Activated naive CD4-positive, alpha-beta T cell (primary cell): ENCODE measurements at places on chromosomes 5 and 9.

GRCh38 chr5:125612776-125613175 is 810.4 kb upstream of the GRAMD2B start:
- no peak for DNase-seq

DNA sequence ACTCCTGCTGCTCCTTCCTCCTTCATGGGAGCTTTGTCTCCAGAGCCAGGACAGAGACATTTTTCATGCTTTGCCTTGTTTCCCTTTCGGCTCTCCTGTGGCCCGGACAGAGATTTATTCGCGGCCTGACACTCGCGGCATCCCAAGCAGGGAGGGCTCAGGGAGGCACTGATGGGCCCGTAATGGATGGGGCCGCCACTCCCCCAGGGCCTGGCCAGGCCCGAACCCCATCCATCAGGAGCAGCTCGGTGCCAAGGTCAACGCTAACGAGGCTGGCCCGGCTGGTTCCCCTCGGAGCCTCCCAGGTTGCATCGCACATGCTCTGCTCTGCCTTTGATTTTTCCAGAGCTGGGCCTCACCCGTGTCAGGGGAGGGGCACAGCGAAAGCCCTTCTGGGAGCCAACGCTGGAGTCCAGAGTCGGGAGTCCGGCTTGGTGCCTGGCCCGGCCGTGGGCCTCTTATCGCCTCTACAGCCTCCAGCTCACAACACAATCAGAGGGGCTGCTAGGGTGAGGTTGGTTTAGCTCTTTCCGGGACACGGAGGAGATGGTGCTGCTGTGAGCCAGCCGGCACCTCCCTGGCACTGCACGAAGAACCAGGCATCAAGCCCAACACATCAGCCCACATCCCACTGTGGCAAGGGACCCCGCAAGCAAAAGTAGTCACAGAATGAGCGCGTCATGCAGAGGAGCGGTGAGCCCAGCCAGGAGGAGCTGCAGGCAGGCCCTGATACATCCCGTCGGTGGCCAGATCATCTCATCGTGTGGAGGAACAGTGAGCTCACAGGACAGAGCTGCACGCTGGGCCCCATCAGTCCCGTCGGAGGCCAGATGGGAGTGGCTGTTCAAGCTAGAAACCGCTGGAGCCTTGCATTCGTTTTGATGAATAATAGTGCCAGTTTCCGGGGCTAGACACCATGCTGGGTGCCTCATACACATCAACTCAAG is 72.2 kb upstream of the BARHL1 start:
- DNase-seq = no peak

- DNase-seq = no peak
These were observed 23.0 kb downstream of the LHX3 start for GRCh38 chr9:136181784-136182419.

GRCh38 chr5:118301696-118302095 is 686.7 kb downstream of the DTWD2 start:
- DNase-seq = no peak

- no peak for DNase-seq
These were observed 56.6 kb downstream of the WWC1 start for GRCh38 chr5:168348084-168348414.

DNA sequence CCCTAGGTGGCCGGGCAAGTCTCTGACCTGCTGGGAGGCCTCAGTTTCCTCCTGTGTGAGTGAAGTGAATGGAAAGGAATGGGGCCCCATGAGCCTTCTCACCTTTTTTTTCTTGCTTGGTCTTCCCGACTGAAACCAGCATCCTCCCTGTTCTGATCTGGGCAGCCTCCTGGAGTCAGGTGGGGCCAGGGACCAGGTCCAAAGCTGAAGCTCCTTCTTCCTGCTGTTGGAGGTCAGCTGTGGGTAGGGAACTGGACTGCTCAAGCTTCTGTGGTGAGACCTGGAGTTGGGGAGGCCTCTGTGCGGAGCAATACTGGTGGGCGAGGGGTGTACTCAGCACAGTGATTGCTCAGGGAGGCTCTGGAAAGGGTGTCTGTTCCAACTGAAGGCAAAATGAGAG is 99.7 kb downstream of the PCSK1 start:
- DNase-seq = no peak

DNA sequence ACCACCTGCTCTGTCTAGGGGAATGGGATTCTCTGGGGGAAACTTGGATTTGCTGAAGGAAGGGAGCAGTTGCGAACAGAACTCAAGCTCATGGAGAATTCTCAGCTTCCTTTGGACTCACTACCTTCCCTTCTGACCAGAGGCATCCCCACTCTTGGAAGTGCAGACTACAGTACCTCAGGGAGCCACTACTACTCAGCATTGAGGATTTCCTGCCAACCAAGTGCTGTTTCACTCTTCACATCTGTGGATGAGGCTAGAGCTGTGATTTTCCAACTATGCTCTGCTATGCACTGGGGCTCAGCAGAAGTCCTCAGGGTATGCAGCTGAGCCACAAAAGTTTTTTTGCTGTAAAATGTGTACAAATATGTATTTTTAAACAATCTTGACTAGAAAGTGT is 43.9 kb downstream of the MACROH2A1 start:
- no peak for DNase-seq

GRCh38 chr5:121239951-121240350 is 611.7 kb upstream of the FTMT start:
- no peak for DNase-seq

- no peak for DNase-seq
These were observed 63.1 kb downstream of the MTMR12 start for GRCh38 chr5:32249668-32250067.

GRCh38 chr9:28378231-28378630 is 805.0 kb upstream of the C9orf72 start:
- DNase-seq = no peak

GRCh38 chr5:96509721-96510350 is 76.8 kb upstream of the PCSK1 start:
- DNase-seq = no peak

- DNase-seq = no peak
These were observed 123.4 kb downstream of the OLFM1 start for GRCh38 chr9:135210676-135211523.

DNA sequence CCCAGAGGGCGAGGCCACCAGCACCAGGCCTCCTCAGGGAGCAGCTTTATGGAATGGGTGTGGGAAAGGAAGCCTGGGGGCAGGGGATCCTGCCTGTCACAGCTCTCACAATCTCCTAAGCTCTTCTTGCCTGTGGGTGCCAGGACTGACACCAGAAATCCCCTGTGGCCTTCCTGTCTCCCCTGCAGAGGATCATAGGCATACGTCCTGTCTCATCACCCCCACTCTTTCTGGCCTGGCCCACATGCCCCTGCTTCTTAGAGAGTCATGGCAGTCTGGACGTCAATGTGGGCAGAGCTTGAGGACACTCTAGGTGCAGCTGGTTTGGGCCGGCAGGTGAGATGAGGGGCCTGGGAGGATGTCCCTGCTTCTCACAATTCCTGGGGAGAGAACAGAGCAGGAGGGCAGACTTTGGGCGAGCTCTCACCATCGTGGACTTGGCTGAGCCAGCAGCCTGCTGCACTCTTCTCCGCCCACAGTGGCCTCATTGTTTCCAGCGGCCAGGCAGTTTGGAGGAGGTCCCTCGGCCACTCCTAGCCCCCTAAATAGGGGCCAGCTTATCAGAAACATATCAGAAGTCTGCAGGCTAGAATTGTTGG is 67.3 kb upstream of the ZFR start:
- DNase-seq = no peak

DNA sequence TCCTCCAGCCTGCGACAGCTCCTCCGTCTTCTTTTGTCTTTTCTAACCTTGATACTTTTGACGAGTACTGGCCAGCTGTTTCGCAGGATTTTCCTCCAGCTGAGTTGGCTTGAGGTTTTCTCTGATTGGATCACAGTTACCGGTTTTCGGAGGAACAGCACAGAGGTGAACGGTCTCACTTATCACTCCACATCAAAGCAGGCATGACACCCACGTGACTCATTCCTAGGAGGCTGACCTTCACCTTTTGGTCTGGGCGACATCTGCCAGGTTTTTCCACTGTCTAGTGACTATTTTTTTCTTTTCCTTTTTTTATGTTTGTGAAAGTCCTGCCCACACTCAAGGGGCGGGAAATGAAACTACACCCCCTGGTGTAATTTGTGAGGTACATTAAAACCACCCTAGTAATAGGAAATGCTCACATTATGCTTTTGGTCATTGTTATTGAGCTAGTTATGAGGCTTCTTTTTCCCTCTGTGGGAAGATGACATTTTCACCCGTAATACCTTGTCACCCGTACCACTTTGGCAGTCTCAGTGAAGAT is 319.2 kb downstream of the GADD45G start:
- DNase-seq = no peak

GRCh38 chr9:129910628-129911567 is 75.6 kb downstream of the USP20 start:
- no peak for DNase-seq

- DNase-seq = no peak
These were observed 38.3 kb upstream of the CNOT6 start for GRCh38 chr5:180455872-180456271.

- no peak for DNase-seq
These were observed 18.9 kb upstream of the PFDN1 start for GRCh38 chr5:140321796-140322195.

GRCh38 chr9:90814355-90814754 is 12.7 kb downstream of the SYK start:
- DNase-seq = no peak

DNA sequence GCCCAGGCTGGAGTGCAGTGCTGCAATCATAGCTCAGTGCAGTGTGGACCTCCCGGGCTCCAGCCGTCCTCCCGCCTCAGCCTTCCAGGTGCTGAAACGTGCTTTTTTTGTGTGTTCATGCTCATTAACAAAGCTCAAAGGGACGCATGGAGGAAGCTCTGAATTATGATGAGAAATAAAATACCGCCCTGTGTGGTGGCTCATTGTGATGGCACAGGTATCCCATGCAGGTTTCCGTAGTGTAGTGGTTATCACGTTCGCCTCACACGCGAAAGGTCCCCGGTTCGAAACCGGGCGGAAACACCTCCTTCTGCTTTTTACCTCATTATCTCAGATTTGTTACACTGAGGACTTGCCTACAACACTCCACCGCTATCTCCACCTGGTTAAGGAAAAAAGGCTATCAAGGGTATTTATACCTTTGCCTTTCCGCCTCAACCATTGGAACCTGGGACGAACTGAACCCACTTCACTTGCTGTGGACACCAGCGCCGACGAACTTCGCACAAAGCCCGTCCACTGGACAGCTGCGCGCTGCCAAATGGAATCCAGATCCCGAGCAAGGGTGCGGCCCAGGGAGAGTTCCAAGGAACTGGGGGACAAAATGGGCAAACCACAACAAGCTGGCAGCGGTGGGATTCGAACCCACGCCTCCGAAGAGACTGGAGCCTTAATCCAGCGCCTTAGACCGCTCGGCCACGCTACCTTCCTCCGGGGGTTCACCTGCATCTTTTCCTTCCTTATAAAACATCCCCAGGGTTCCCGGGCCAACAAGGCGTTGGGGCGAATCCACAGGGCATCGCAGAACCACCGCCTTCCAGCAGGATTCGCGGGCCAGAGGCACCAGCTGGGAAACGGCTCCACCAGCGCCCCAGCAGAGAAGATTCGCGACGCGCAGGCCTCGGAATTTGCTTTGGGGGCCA is 26.3 kb downstream of the OR2V2 start:
- no peak for DNase-seq

GRCh38 chr9:17906176-17906840 is 327.4 kb downstream of the SH3GL2 start:
- no peak for DNase-seq

GRCh38 chr9:3906437-3907213 is 380.8 kb upstream of the RFX3 start:
- no peak for DNase-seq

GRCh38 chr5:159324986-159325385 is 5.3 kb downstream of the IL12B start:
- DNase-seq = no peak

- no peak for DNase-seq
These were observed 31.2 kb downstream of the GPR21 start for GRCh38 chr9:123064716-123065115.

DNA sequence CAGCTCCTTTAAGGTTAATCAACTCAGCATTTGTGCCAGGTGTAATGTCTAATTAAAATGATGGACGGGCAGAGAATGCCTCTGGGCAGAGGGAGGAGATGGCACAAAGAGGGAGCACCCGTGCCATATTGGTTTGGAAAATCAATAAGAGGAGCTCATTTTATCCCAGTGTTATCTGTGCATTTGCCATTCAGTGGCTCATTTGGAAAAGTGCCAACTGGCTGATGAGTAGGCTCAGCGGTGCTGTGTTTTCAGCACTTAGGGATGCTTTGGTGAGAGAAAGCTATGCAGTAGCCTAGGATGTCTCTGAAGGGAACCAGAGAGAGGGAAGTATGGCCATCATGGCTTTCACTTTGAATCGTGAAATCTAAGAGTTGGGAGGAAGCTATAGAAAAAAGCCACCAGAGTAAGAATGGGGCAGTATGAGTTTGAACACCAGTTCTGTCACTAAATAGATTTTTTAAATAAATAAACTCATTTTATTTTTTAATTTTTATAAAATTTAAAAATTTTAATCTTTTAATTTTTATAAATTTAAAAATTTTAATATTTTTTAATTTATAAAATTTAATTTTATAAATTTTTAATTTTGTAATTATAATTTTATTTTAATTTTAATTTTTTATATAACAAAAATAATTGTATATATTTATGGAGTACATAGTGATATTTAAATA is 472.8 kb downstream of the BRINP1 start:
- no peak for DNase-seq

DNA sequence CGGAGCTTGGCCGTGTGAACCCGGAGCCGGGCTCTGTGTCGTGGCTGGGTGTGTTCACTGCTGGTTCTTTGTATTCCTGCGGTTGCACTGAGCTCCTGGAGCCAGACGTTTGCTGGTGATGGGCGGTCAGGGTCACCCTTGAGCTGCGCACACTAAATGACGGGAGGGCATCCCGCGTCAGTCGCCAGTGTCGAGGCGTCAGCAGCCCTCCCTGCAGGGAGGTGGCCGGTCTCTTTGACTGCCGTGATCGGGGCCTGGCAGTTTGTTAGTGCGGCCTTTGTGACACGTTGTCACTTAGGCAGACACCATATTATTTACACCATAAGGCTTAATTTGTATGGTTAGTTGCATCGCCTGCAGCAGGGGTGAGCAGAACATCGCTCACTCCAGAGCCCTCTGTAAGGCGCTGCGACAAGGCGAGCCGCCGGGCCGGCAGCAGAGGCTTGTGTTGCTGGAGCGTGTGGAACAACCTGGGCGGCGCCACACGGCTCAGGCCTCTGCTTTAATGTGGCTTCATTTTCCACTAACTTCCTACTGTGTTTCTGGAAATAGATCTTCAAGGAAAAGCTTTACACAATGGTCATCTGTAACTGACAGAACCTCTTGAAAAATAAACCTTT is 8.3 kb downstream of the NDUFS6 start:
- no peak for DNase-seq

DNA sequence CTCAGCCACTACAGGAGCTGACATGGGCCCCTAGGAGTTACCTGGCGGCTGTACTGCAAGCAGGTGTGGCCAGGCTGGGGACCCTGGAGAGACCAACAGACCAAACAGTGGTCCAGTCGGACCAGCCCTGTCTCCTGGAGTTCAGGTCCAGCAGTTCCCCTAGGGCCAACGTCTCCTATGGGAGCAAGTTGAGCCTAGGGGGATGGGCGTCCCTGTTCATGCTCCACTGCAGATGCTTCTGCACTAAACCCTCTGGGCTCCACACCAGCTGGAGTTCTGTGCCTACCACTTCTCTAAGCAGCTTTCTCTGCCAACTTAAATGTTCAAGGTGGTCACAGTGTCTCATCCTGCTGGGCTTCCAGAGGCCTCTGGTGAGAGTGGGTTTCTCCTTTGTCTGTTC is 20.6 kb upstream of the OMD start:
- DNase-seq = no peak
